Activated naive CD4-positive, alpha-beta T cell (primary cell): ENCODE measurements at places on chromosomes 5 and 9.

DNA sequence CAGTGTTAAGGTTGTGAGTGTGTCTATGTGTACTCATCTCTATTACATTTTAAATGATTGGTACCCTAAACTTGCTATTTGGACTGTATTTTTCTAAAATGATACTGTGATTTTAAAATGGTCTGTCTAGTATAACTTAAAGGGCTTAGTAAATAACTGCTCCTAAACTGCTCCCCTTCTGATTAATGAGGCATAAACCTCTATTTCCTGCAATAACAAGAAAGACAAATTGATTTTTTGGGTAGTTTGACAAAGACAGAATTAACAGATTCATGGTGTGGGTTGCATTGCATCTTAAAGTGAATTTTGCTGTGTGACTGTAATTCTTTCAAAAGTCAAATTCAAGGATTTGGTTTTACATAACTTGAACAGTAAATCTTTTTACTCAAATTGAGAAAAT lies 8.1 kb upstream of the LRRTM2 start:
- DNase-seq: no peak

DNA sequence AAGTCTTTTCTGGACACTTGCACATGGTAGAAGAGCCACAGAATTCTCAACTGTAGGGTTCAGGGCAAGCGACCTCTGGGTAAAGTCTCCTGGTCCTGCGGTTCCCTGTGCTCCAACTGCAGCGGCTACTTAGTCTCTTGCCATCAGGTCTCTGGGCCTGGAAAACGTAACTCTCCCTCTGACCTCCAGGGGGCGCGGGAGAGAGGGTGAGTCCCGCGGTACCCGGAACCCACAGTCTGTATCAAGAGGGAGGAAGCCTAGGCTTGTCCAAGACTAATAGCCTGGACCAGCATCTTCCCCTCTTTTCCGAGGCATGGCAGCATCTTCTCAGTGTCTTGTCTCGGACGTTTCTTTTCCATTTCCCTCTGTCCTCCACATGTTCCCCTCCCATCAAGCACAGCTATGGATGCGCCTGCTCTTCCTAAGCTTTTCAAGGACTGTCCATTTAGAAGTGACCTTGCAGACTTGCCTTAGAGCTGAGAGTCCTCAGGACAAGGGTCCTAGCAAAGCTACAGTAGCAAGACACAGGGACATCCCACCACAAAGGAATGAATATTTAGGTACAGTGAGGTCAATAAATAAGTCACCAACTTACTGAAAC lies 59.3 kb downstream of the FSTL4 start:
- DNase-seq: peak; percentile 3

DNA sequence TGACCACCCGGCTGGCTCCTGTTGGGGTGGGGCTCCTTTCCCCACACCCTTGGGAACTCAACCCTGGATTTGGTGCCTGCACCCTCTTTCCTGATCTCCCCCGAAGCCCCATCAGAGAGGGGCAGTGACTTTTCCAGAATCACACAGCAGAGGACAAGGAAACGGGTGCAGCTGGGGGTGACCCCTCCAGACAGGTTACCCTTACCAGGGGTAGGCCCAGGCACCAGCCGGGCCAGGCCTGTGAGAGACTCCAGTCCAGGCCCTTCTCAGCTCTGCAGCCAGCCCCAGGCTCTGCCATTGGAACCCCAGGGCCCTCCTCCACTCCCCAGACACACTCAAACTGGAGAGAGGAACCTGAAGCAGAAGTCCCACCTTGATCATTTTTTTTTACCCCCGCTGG lies 19.0 kb upstream of the PHYHD1 start:
- DNase-seq: no peak

- DNase-seq: no peak
These were observed 291.0 kb upstream of the SEMA6A start for GRCh38 chr5:116865651-116866050.

GRCh38 chr5:14239404-14239803 lies 96.3 kb downstream of the TRIO start:
- DNase-seq: no peak

- DNase-seq: no peak
These were observed 410.4 kb upstream of the PTPRD start for GRCh38 chr9:11023201-11023600.

- DNase-seq: no peak
These were observed 85.4 kb upstream of the SMARCA2 start for GRCh38 chr9:1929722-1930244.

DNA sequence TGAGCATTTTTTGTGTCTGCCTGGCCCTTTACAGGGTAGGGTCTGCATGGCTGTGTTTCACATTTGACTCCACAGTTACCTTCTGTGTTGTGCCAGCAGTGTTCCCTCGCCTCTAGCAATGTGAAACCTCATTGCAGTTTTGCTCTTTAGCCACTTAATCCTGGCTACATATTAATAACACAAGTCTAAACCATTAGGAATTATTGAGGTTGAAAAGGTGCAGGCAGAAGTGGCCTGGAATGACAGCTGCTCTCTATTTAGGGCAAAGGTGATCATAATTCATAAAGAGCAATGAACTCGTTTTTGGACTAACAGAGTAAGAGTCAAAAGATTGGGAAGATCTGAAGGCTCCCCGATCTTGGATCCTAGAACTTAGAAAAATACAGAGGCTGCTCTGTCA lies 176.7 kb upstream of the RAD23B start:
- no peak for DNase-seq
